ENCODE measurements at places on chromosomes 6 and 20.
A peak's percentile ranks its signal among the peaks of the same experiment; 100 is the strongest.

GRCh38 chr20:43736588-43737158 lies 9.9 kb upstream of the GTSF1L start:
- no peak for DNase-seq

DNA sequence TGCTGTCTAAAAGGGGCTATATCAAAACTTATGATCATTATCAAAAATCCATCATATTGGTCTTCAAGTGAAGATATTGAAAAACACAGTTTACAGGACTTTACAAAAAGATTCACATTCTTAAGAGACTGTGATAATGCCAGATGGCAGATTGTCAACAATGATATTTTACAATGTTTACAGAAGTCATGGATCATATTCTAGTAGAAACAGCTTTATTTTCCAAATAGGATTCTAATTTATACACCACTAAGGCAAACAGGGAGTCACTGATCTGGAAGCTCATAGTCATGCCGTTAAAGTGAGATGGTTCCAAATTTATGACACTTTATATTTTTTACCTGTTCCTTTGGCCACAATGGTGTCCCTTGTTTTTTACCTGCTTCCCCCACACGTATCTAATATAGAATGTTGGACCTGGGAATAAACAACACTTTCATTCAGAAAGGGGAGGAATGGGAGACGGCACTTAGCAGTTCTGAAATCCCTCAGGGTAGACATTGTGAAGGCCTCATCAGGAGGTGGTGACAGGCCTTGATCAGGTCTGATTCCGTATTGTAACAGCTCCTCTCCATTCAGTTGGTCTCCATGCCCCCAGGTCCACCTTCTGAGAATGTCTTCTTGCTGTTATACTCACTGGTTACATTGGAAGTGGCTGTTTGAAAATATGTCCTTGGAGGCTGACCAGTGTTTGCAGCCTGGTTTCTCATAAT lies 228.6 kb downstream of the ADGB start:
- no peak for DNase-seq

DNA sequence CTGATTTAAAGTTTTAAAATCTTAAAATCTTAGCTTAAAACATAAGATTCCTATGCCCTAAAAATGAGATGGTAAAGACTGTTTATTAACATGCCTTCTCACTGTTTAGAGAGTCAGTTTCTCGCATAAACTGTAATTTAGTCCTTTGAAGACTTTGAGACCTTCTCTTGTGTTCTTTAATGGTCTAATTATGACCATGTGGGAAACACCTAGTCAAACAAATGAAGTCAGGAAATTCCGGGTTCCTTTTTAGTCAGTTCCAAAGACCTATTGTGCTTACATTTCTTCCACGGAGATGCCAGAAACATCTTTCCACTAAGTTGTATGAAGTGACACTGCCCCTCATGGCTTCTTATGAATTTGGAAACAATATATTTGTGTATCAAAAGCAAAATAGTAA lies 64.2 kb upstream of the KIF25 start:
- no peak for DNase-seq

DNA sequence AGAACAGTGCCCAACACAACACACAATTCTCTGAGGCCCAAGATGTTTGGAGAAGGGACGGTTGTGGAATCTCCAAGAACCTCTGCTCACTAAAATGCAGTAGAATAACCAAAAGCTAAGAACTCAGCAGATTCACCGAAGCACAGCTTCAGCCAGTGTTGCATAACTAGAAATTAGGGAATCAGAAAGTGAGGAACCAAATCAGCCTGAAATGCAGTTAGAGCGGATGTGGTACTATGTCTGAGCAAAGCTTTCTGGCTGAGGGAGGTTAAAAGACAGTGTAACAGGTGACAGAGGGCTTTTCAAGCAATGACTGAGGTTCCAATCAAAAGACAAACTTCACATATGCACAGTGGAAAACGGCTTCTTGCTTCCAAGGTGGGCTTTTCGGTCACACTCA lies 197.9 kb upstream of the KCNK16 start:
- DNase-seq = no peak

DNA sequence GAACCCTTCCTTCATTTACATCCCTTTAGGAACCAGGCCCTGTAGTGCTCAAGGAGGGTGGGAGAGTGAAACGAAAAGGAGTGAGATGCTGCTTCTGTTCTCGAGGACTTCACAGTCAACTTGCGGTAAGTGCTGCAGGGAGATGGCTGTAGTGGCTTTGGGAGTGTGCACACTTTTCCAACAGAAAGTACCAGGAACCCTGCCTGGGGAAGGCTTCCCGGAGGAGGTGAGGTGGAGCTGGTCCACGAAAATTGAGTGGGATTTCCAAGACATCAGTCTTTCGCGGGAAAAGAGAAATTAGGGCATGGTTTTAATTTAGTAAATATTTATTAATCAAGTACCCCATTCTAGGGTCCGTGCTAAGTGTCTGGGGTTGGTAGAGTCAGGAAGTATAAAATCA lies 12.7 kb downstream of the TRIM31 start:
- no peak for DNase-seq

GRCh38 chr6:82779041-82779440 lies 286.6 kb downstream of the UBE3D start:
- no peak for DNase-seq

- no peak for DNase-seq
Measured at GRCh38 chr6:56245903-56246351, 1.5 kb downstream of the COL21A1 start.

GRCh38 chr20:63080411-63080810 lies 73.6 kb upstream of the BHLHE23 start:
- DNase-seq = no peak

- DNase-seq = peak; percentile 96
Measured at GRCh38 chr20:8144282-8145245, 12.5 kb downstream of the PLCB1 start.

- DNase-seq = no peak
Measured at GRCh38 chr20:11354846-11355245, 562.8 kb upstream of the BTBD3 start.

DNA sequence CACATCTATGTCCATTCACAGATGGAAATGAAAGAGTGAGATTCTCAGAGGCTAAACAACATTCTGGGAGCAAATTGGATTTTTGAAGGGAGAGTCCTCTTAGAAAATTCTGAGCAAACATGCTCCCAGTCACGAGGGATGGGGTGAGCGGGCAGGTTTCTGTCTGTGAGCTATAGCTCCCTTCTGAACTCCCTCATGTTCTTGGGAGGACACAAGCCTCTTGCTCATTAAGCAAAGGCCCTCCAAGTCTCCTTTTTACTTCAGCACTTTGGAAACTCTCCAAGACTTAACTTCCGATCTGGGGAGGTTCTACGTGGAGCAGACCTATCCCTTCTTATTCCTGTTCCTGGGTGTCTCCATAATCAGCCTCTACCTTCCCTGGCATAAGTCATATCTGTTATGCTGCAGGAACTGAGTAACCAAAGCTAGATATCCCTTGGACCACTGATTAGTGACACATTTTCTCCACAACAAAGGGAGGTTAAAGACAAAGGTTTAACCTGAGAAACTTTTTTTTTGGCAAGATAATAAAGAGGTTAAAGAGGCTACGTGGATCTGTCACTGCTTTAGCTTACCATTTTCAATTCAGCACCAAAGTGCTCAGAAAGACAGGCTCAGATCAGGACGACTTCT lies 33.0 kb upstream of the SMIM29 start:
- no peak for DNase-seq

- DNase-seq = peak; percentile 70
Measured at GRCh38 chr6:81950877-81951276, 198.4 kb upstream of the TENT5A start.

- peak; percentile 59 for DNase-seq
Measured at GRCh38 chr20:22836877-22837276, 198.2 kb upstream of the SSTR4 start.

- DNase-seq = peak; percentile 44
Measured at GRCh38 chr6:42405021-42405420, 46.7 kb downstream of the TRERF1 start.

GRCh38 chr20:60512443-60512842 lies 554.2 kb downstream of the CDH26 start:
- peak; percentile 42 for DNase-seq

GRCh38 chr6:106739387-106739786 lies 110.0 kb downstream of the QRSL1 start:
- DNase-seq = no peak

GRCh38 chr6:110322874-110323242 lies 35.3 kb downstream of the METTL24 start:
- DNase-seq = no peak

DNA sequence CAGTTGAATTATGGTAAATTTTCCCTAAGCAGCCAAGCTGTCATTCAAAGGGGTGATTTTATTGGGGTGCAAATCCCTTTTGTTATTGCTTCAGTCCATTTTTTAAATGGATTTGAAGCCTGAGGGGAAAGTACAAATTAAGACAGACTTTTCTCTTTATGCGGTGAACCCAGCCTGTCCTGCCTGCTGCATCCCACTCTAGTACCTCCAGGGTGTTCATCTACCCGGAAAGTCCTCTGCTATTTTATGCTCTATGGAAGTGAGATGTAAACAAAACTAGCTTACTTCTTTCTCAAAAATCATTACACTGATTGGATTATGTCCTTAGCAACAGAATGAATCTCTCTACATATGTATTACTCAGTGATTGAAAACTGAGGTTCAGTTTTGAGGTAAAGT lies 1088.9 kb upstream of the CITED2 start:
- peak; percentile 74 for DNase-seq

- DNase-seq = no peak
Measured at GRCh38 chr6:165774903-165775601, 112.0 kb upstream of the PDE10A start.

DNA sequence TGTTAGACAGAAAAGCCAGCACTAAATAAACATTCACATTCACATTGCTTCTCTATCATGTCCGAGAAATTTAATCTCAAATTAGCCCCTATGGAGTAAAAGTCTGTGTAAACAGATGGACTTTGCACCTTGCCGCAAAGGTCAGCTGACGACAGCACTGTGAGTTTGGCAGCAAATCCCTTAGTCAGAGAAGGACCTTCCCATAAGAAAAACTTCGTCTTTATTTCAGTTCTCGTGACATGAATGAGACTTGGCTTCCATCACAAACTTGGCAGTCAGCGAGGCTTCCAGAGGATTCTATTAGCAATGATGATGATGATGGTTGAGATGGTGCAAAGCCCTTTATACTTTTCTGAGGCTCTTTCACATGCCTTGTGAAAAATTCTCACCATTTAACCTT lies 133.7 kb upstream of the IFNGR1 start:
- DNase-seq = no peak

DNA sequence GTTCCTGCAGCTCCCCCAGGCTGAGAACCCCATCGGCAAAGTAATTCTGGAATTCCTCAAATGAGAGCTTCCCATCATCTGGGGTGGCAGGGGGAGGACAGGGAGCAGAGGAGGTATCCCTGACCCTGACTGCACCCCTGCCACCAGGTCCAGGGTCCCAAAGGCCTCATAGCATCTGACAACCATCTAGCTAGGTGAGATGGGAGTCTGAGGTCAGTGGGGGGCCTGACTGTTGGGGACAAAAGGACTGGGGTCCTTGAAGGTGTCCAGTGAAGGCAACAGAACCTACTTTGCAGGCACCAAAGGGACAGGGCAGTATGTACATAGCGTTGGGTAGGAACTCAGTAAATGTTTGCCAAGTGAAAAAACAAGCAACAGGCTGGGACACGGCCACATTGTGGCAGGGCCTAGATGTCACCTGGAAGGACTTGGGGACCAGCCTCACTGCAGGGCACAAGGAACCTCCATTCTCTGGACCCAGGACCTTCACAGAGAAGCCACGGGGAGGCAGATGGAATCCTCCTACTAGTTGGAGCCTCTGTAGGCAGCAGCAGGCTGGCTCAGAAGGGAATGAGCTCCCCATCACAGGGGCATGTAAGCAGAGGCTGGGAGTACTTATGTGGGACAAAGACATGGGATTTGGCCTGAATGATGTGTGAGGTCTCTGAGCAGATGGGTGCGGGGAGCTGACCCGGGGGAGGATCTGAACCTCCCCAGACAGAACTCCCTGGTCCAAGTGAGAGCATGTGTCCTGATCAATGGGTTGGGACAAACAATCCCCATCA lies 3.3 kb downstream of the NECAB3 start:
- DNase-seq = no peak

DNA sequence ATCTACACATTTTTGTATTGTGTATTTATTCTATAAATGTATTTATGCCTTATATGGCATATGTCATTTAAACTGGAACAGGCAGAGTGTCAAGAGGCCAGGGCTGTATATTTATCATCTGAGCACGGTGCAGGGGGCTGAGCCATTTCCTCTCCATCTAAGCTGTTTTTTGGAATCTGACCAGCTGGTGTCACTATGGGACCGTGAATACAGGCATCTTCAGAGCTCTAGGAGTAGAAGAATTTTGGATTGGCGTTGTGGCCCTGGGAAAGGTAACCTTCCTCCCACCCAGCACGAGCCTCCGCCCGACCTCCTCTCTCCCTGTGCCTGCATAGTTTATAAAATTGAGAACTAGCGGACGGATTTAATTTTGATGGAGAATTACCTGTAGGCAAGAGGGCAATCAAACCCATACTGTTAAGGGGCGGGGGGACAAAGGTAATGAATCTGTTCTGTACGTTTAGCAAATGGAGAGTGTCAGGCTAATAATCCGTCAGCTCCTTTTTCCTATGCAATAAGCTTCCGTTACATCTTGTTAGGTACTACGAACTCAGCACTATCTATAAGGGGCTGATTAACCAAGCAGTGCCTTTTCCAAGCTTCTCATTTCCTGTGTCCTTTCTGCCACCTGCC lies 29.0 kb upstream of the EEF1E1 start:
- peak; percentile 72 for DNase-seq

DNA sequence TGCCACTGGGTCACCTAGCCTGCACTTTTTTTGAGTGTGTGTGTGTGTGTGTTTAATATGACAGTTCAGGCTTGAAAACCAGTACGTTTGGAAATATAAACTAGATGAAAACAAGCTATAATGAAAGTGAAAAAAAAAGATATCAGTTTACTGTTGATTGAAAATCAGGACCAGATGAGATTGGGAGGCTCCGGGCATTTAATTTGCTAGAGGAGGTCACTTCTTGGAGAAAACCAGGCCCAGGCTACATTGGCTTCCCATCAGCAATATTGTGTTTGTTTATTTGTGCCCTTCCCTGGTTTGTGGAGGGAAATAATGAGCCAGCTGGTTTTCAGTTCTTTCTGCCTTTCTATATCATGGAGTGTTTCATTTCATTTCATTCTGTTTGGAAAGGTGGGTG lies 246.6 kb upstream of the JAG1 start:
- no peak for DNase-seq

DNA sequence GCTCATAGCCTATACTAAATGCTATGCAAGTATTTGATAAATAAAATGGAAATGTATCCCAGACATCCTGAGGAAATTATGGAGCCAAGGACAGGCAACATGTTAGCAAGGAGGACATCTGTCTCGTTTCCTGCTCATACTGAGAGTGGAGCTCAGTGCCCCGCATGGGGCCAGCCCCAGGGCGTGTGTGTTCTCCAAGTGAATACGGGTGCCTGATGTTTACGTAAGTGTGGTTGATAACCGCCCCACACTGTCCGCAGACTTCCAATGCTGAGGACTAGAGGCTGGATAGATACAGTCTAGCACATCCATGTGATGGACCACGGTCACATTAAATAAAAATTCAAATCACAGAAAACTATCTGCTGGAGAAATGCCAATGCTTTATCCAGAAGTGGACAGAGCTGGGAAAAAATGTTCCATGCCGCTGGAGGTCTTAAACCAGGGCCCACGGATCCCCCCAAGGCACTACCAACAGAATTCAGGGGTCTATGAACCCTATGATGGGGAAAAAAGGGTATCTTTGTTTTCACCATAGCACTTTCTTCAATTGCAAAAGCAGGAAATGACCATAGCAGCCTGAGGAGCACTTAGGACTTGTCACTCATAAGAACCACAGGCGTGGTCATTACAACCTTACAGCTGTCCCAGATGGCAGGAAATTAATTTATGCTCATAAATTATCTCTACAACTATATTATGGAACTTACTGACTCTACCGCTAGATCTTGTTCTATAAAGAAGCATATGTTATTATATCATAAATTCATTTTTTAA lies 24.9 kb downstream of the TGM2 start:
- peak; percentile 77 for DNase-seq

Data from iris pigment epithelial cell (primary cell).